Stimulated activated CD4-positive, alpha-beta T cell treated with anti-CD3 and anti-CD28 coated beads, Interleukin-12 subunit alpha, Interleukin-12 subunit beta, amount 100 ng/mL, for 24 hours (primary cell): ENCODE measurements at places on chromosomes 3 and 15.
A peak's percentile ranks its signal among the peaks of the same experiment; 100 is the strongest.

DNA sequence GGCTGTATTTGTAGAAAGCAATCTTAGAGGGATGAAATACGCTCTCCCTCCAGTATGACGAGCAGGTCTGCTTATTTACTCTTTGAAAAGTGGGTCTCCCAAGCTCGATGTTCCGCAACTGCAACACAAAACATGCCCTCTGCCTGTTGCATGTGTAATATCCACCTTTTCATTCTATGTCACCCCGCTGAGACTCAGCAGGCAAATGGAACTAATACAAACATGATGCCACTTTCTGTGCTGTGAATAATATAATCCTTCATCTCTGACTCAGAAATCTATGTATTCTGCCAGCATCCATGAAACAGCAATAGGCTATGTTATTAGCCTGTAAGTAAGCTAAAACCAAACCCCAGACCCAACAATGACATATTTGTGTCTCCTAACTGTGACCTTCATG is 200.8 kb upstream of the TMCO5A start:
- DNase-seq: no peak

GRCh38 chr3:148190441-148190990 is 507.2 kb upstream of the AGTR1 start:
- DNase-seq: no peak

- DNase-seq: no peak
Observed at GRCh38 chr3:131705558-131706051, 202.8 kb upstream of the MRPL3 start.

DNA sequence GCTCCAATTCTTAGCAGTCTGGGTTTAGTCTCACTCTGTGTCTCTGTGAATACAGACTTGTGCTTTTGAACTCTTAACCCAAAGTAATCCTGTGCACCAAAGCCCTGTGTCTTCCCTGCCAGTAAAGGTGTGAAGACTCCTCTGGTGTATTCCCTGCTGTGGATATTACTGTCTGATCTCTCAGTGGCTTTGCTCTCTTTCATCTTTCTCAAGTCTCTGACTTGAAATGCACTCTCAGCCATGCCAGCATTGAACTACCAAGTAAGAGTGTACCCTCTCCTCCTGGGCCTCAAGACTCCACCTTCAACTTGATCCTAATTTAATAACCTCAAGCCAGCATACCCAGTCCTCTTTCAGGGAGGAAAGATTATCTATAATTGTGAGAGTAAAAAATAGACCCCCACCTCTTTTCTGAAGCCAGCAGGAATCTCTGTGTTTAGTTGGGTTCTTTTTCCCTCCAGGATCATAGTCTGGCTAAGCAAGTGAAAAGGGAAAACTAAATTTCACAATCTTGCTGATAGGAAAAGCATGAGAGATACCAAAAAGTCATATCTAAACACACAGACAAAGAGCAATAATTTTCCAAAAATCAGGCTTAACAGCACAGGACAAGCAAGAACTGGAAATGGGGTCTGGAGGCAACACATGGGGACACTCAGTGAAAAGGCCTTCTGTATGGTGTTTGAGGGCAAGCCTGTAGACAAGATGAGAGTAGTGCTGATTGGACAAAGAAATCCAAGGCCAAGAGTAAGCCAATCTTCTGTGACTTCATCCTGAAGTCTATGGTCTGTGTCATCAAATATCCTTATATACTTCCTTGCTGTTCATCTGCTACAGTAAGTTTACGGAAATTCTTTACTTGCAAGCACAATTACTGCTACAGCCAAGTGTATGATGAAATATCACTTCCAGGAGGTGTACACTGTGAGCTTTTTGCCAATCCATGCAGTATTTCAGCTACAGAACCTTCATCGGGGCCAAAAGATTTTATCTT is 296.1 kb upstream of the TGFBR2 start:
- DNase-seq: no peak

- DNase-seq: no peak
Observed at GRCh38 chr15:72844067-72844466, 60.5 kb upstream of the ADPGK start.

DNA sequence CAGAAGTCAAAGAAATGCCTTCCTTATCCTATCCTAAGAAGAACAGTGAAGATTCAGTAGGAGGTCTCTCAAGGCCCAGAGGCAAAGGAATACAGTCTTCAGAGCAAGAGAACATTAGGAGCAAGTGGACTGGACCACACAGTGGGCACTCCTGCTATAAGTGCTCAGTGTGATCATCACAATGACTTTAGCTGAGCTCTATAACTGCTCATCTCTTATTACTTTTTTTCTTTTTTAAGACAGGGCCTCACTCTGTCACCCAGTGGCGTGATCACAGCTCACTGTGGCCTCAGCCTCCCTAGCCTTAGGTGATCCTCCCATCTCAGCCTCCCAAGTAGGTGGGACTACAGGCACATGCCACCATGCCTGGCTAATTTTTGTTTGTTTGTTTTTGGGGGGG is 48.1 kb downstream of the COL8A1 start:
- no peak for DNase-seq

- DNase-seq: no peak
Observed at GRCh38 chr3:33883538-33883950, 85.1 kb downstream of the PDCD6IP start.

GRCh38 chr15:44438402-44438801 is 11.0 kb downstream of the CTDSPL2 start:
- DNase-seq: no peak

DNA sequence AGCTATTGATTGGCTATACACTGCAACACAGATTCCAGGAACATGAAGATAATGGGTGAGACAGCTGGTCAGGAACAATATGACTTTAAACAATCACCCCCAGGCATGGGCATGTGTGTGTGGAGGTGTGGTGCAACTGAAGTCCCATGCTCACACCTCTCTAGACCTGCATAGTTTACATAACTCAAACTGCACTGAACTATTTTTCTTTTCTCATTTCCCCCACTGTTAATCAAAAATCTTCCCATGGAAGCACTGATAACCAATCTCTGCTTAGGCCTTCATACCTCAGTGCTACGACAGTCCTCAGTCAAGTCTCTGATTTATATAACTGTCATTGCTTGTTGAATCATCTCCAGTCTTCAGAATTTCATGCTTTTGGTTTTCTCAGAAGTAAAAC is 600.2 kb downstream of the NTRK3 start:
- no peak for DNase-seq

DNA sequence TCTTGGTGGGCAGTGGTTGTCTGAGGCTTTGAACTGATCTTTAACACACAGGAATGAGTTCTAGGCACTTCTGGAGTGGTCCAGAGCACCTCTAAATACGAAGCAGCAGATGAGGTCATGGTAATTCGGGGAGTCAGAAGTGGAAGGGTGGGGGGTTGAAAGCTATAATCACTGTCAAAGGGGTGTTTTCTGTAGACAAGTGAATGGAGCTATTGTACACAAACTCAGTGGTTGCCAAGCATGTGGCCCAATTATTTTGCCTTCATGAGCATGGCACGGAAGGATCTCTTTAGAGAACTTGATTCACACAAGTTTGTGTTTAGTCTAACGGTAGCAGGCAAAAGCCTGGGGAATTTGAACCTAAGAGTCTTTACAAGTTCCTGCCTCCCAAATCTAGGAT is 6.3 kb downstream of the FRMD5 start:
- DNase-seq: no peak

- DNase-seq: no peak
Observed at GRCh38 chr15:58690703-58691102, 58.8 kb downstream of the ADAM10 start.

- DNase-seq: no peak
Observed at GRCh38 chr15:47609693-47610092, 107.6 kb upstream of the SEMA6D start.

- DNase-seq: no peak
Observed at GRCh38 chr3:61236556-61236955, 14.7 kb downstream of the FHIT start.

- DNase-seq: no peak
Observed at GRCh38 chr15:89400116-89400781, 65.6 kb upstream of the POLG start.

GRCh38 chr3:123476967-123477750 is 28.3 kb upstream of the ADCY5 start:
- no peak for DNase-seq

DNA sequence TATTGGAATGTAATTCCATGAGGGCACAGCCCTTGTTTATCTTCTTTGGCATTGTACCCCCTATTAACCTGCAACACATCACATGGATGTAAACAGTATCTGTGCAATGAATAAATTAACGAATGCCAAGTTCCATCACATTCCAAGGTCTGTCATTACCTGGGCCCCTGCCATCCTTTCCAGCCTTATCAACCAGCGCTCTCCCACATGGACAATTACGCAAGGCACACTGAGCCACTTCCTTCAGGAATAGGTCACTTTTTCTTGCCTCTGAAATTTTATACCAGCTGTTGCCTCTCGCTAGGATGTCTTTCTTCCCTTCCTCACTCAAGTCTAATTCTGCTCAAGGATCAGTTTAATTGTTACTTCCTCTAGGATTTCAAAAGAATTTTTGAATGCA is 1051.8 kb upstream of the CFAP20DC start:
- no peak for DNase-seq

GRCh38 chr3:105315144-105315543 is 51.6 kb upstream of the ALCAM start:
- no peak for DNase-seq

DNA sequence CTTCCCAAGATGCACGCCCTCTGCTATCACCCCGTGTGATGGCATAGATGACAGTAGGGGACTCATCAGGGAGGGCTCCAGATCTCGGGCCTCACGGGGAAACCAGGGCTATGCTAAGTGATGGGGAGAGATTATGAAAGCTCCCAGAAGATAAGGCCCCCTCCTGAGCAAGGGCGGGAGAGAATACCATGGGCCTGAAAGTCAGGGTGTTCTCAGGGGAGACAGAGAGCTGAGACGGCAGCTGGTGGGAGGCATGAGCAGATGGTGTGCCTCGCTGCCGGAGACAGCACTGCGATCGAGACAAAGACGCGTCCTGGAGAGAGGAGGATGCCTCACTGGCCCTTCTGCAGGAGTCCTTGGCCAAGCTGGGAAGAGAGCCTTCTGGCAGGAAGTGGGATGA is 106.5 kb upstream of the ADPGK start:
- no peak for DNase-seq

GRCh38 chr15:74364936-74365597 is 2.4 kb downstream of the CYP11A1 start:
- no peak for DNase-seq

GRCh38 chr3:114380233-114380651 is 86.4 kb downstream of the TIGIT start:
- DNase-seq: no peak

GRCh38 chr15:91660174-91660649 is 193.3 kb upstream of the SLCO3A1 start:
- no peak for DNase-seq

- DNase-seq: no peak
Observed at GRCh38 chr3:190192739-190193138, 72.0 kb upstream of the P3H2 start.

DNA sequence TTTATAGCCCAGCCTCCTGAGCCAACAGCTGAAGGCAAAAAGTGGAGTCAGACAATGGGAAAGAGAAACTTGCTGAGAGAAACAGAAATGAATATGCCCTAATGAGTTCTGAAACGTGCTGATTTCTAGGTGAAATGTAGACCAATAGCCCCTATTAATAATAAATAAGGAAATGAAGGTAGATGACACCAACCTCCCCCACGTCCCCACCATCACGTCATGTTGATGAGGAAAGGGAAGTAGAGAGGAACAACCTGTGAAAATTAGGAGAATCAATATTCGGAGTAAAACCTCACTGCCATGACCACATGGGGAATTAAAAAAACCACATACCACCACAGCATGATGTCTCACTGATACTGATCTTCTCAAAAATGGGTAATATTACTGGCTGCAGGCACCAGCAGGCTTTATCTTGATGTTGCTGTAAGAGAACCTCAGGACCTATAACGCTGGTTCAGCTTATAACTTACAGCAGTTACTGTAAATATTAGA is 64.0 kb downstream of the KAT2B start:
- DNase-seq: peak; percentile 31

DNA sequence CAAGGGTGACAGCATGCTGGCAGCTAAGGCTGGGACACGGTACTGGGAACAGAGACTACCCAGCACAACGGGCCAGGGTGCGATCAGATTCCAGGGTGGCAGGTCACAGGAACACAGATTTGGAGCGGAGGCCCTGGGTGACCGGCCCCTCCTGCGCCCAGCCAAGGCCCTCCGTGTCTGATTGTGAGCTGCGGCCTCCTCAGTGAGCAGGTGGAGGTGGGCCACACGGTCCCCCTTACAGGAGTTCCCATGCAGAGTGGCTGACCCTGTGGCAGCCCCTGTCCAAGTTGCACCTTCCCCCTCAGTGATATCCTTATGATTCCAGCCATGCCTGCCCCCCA is 28.9 kb upstream of the PARL start:
- no peak for DNase-seq
